ENCODE measurements at places on chromosomes 2 and 18. TPM values are rescaled to one million over a fixed set of nuclear protein-coding genes. Genes with fewer than 3 reads are reported as not detected.
A peak's percentile ranks its signal among the peaks of the same experiment; 100 is the strongest.

DNA sequence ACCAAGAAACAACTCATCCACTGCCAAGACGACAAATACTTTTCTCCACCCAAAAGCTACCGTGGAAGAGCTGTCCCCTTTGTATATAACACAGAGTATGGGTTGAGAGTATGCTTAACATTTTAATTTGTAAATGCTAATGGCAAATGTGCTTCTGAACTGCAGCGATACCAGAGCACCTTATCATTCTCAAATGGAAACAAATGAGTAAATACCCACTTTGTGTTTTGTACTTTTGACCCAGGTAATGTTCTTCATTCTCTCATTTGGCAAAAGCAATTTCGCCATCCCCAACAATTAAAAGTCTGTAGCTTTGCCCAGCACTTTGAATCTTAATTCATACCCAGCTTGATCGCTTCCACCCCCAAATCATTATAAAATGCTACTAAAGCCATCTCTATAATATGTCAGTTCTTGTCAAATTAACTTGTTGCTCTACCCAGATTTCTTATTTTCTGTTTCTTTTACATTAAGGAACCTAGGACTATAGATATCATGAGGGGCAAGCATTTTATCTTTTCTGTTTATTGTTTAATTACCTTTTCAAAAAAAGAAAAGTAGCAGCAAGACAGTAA lies 6.2 kb upstream of the POU3F3 start:
- no peak for DNase-seq
- H3K4me3 ChIP-seq: no peak overlapping the region
- H3K4me1 ChIP-seq: no peaks in the 10 kb centered on the region
- H3K27ac ChIP-seq: no peak overlapping the region
- no peaks in the 10 kb centered on the region for H3K36me3 ChIP-seq
- peaks cover 9% of the 10 kb centered on the region for H3K27me3 ChIP-seq

- H3K4me1 ChIP-seq: no peaks in the 10 kb centered on the region
- no peak for DNase-seq
- H3K4me3 ChIP-seq: no peak overlapping the region
- H3K27me3 ChIP-seq: no peaks in the 10 kb centered on the region
Measured at GRCh38 chr18:25985707-25986394, 104.6 kb downstream of the SS18 start.

- no peak for DNase-seq
- H3K27me3 ChIP-seq: no peaks in the 10 kb centered on the region
- H3K4me1 ChIP-seq: no peaks in the 10 kb centered on the region
- no peak overlapping the region for H3K4me3 ChIP-seq
- H3K27ac ChIP-seq: no peak overlapping the region
Measured at GRCh38 chr2:194867328-194867727, 789.7 kb upstream of the SLC39A10 start.

GRCh38 chr2:70746094-70746974 lies 21.7 kb downstream of the ADD2 start:
- H3K36me3 ChIP-seq: no peaks in the 10 kb centered on the region
- H3K27me3 ChIP-seq: no peaks in the 10 kb centered on the region
- no peaks in the 10 kb centered on the region for H3K4me1 ChIP-seq
- no peak overlapping the region for H3K27ac ChIP-seq

DNA sequence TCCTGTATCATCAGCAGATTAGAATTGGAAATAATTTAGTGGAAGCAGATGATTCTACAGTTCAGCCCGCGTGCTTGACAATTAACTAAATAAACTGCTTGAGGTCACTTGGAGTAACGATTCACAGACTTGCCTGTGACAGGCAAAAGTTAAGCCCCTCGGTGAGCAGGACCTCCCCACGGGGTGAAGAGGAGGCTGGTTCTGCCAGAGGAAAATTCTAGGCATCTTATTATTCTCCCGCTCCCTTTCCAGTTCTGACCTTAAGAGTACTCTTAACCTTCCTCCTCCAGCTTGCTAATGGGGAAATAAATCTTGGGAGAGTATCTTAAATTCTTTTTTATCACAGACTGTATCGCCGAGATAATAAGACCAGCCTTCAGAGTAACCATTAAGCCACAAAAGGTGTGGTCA lies 169.7 kb upstream of the SMAD2 start:
- no peak overlapping the region for H3K4me3 ChIP-seq
- DNase-seq: no peak
- no peak overlapping the region for H3K27ac ChIP-seq

- H3K27ac ChIP-seq: no peak overlapping the region
- H3K4me3 ChIP-seq: no peak overlapping the region
- no peaks in the 10 kb centered on the region for H3K4me1 ChIP-seq
- H3K36me3 ChIP-seq: no peaks in the 10 kb centered on the region
- DNase-seq: peak; percentile 2
Measured at GRCh38 chr2:240225660-240226475, 85.4 kb upstream of the OTOS start.

- H3K4me3 ChIP-seq: no peak overlapping the region
- no peaks in the 10 kb centered on the region for H3K4me1 ChIP-seq
- no peaks in the 10 kb centered on the region for H3K27me3 ChIP-seq
- H3K36me3 ChIP-seq: no peaks in the 10 kb centered on the region
- H3K27ac ChIP-seq: no peak overlapping the region
Measured at GRCh38 chr18:63980896-63981460, 11.1 kb downstream of the SERPINB8 start.

- H3K4me3 ChIP-seq: no peak overlapping the region
- no peaks in the 10 kb centered on the region for H3K4me1 ChIP-seq
- no peak overlapping the region for H3K27ac ChIP-seq
- no peak for DNase-seq
- no peaks in the 10 kb centered on the region for H3K27me3 ChIP-seq
Measured at GRCh38 chr18:49162226-49162864, 211.6 kb upstream of the SMAD7 start.

DNA sequence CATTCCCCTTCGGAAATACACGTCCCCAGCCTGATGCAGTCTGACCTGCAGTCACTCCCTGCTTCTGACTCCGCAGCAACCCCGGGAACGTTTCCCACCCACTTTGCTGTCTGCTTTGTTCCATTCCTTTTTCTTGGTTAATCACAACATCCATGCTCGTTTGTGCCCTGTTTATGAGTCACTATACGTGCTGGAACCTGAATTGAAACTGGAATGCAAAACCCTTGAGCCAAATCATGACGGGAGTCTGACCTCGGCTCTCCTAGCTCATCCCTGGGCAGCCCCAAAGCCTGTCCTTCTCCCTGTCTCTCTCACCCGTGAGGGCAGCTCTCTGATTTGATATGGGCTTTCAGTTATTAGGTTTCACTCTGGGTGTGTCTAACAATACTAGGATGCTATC lies 57.1 kb upstream of the RNF152 start:
- peak; percentile 84 for DNase-seq
- H3K4me3 ChIP-seq: no peak overlapping the region
- peak overlapping the region; percentile 77 for H3K27ac ChIP-seq
- no peaks in the 10 kb centered on the region for H3K4me1 ChIP-seq

DNA sequence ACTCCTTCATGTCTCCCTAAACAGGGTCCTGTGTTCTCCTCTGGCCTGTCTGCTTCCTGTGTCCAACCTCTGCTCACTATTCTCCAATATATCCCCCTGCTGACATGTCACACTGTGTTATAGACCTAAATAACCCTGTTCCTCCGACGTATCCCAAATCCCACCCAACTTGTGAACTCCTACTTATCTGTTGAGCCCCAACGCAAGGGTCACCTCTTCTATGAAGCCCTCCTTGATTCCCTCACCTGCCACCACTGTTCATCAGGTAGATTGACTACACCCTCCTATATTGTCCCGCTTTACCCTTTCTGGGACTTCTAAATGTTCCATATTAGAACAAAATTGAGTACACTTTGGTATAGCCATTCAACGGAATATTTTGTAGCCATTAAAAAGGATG lies 42.1 kb downstream of the PCARE start:
- no peak overlapping the region for H3K4me3 ChIP-seq
- H3K27me3 ChIP-seq: no peaks in the 10 kb centered on the region

DNA sequence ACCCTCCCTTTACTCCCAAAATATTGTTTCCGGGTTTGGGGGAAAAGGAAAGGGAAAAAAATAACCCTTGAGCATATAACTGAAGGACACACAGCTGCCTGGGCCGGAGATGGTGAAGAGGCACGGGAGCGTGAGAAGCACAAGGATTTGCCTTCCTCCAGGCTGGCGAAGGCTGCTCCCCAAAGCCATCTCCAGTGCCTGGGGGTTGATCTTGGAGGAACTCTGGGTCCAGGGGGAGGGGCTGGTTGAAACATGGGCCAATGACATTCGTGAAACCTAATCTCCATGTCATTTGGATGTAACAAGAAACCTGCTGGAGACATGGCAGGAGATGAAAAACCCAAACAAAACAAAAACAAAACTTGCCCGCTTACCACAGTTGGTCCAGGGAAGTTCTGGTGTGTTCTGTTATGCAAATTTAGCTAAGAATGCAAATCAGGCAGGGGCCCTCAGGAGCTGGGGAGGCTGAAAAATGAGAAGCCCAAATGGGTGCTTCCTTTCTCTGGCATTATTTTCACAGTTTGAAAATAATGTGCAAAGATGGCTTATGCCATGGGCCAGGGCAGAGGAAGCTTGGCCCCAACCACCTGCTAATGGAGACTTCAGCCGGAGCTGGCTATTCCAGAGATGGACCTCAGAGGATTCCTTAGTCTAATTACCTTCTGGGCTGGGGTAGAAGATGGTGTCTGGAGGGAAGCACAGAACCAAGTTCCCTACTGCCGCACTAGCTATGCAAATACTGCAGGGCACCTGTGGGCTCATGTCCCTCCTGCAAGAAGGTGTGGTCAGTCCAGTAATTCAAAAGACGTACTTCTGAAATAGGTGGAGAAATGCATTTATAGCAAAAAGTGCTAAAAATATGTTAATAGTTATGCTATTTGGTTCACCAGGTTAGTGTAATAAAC lies 180.9 kb downstream of the BCL2 start:
- no peaks in the 10 kb centered on the region for H3K36me3 ChIP-seq
- no peaks in the 10 kb centered on the region for H3K27me3 ChIP-seq
- H3K4me3 ChIP-seq: peak overlapping the region; percentile 9
- peak overlapping the region; percentile 55 for H3K27ac ChIP-seq

DNA sequence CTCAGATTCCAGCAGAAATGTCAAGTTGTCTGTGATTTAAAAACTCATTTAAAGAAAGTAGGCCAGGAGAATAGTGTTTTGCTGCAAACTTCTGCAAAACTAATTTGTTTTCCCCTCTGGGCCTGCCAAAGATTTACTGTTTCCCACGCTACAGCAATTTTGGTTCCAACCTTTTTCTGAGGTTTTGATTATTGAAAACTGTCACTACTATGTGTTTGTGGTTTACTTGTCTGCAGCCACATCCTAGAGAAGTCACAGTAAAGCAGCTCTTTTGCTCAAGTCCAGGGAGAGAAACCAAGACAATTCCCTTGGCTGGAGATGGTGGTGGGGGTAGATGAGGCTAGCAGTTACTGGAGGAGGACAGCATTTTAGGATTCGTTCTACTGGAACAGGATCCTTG lies 12.8 kb downstream of the IL1R2 start:
- H3K4me3 ChIP-seq: no peak overlapping the region
- H3K27ac ChIP-seq: no peak overlapping the region
- no peak for DNase-seq

DNA sequence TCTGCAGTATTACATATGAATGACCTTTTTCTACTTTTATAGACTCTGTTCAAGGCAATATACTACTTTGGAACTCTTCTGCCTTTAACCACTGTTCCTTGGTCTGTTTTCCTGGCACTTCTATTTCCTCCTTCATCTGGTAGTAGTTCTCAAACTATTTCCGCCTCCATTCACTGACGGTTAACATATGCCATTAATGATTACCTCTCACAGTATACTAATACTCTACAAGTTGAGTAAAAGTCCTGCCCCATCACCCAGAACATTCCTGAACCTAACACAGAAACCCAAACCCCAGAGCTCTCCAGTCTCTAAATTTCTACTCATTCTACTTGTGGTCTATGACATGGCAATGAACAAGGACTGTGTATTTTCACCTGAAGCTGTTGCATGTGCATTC lies 4.5 kb downstream of the GFPT1 start:
- H3K27me3 ChIP-seq: no peaks in the 10 kb centered on the region
- no peak for DNase-seq
- no peak overlapping the region for H3K4me3 ChIP-seq
- H3K4me1 ChIP-seq: no peaks in the 10 kb centered on the region

DNA sequence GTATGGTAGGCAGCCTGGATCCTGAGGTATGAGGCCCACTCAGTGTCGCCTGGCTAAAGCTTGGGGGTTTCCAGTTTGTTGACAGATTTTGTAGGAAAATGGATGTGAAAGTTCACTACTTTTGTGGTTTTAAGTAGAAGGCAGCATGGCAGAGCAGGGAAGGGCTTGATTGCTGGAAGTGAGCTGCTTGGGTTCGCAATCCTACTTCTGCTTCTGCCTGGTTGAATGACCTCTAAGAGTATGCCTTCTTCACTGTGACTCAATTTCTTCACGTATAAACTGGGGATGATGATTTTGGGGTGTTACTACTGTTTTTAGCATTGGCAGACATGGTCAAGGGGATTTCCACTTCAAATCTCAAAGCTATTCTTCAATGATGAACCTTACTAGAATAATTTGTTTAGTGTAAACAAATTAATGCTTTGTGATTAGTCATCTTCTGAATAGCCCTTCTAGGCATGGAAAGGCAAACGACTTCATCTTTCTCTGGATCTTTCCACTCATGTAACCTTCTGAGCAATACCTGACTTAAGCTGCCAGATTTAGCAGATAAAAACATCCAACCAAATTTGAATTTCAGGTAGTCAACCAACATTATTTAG lies 13.2 kb downstream of the BMP10 start:
- H3K36me3 ChIP-seq: no peaks in the 10 kb centered on the region
- H3K27ac ChIP-seq: no peak overlapping the region
- no peak overlapping the region for H3K4me3 ChIP-seq
- H3K4me1 ChIP-seq: no peaks in the 10 kb centered on the region
- no peak for DNase-seq

GRCh38 chr2:173264603-173265366 lies 89.9 kb upstream of the CDCA7 start:
- H3K36me3 ChIP-seq: peaks cover 4% of the 10 kb centered on the region
- no peaks in the 10 kb centered on the region for H3K27me3 ChIP-seq
- H3K27ac ChIP-seq: no peak overlapping the region
- no peaks in the 10 kb centered on the region for H3K4me1 ChIP-seq

GRCh38 chr18:35337286-35337685 lies 6.9 kb downstream of the ZNF24 start:
- DNase-seq: no peak
- no peaks in the 10 kb centered on the region for H3K36me3 ChIP-seq
- no peaks in the 10 kb centered on the region for H3K4me1 ChIP-seq
- H3K4me3 ChIP-seq: no peak overlapping the region

DNA sequence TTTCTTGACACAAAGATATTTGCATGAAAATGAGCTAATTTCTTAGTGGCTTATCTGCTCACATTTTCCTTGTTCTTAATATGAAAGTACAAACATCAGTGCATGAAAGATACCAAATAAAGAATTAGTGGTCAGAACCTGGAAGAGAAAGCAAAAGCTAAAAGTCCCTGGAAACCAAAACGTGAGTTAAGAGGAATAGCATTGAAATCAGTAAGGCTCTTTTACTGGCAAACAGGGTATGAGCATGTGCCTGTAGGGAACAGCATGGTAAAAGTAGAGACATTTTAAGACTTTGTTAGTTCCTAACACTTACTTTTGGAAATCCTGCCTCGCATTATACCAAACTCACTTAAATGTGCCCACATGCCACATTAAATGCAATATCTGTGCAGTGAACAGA lies 31.9 kb upstream of the CWC22 start:
- no peaks in the 10 kb centered on the region for H3K4me1 ChIP-seq
- no peak overlapping the region for H3K4me3 ChIP-seq
- no peak for DNase-seq
- no peaks in the 10 kb centered on the region for H3K36me3 ChIP-seq
- H3K27ac ChIP-seq: no peak overlapping the region

SAG gene
- total RNA-seq: not detected

ANO7 gene
- total RNA-seq: 0.98 TPM

AMER3 gene
- not detected for total RNA-seq

NOSTRIN gene
- total RNA-seq: 73.7 TPM

EVA1A gene
- not detected for total RNA-seq

STPG4 gene
- total RNA-seq: not detected
